ENCODE measurements at places on chromosomes 7 and 10. TPM values are rescaled to one million over a fixed set of nuclear protein-coding genes. Genes with fewer than 3 reads are reported as not detected.

Gene AGR2
- total RNA-seq, result not detected

DNA sequence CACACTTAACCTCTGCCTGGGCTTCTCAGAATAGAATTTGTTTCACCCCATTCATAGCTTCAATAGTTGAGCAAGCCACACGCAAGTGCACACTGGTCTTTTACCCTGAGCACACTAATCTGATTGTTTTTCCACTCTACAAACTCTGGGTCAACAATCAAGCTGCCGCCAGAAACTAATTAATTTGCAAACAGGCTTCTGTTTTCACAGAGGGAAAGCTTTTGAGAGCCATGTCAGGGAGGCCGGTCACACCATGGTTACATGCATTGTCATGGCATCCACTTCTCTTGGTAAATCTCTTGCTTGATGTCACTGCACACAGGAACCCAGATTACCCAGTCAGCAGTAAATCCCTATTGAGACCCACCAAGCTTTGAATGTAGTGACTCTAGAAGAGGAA lies 154.2 kb downstream of the SEMA3A start:
- DNase-seq, result no peak

Gene GRM3
- total RNA-seq, result not detected

- DNase-seq, result no peak
These were observed 318.2 kb downstream of the CXCL12 start for GRCh38 chr10:44066527-44067255.

GRCh38 chr10:122290833-122291532 lies 19.9 kb downstream of the BTBD16 start:
- no peak for DNase-seq

Measured in activated T-cell treated with anti-CD3 and anti-CD28 coated beads, Interleukin-2, amount 50 U/mL, for 72 hours (primary cell).